ENCODE measurements at places on chromosomes 1 and 21.

DNA sequence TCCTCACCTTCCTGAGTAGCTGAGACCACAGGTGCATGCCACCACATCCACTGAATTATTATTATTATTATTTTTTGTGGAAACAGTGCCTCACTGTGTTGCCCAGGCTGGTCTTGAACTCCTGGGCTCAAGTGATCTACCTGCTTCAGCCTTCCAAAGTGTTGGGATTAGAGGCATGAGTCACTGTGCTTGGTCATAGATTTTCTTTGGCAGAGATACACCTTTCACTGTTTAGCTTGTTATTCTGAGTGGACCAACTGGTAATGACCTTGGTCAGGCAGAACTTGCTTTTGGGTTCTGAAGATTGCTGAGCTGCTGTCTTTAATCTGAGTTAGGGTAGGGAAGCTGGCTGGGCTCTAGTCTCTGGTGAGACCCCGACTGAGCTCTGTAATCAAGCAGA lies 66.8 kb downstream of the DNAH14 start:
- no peak for DNase-seq

DNA sequence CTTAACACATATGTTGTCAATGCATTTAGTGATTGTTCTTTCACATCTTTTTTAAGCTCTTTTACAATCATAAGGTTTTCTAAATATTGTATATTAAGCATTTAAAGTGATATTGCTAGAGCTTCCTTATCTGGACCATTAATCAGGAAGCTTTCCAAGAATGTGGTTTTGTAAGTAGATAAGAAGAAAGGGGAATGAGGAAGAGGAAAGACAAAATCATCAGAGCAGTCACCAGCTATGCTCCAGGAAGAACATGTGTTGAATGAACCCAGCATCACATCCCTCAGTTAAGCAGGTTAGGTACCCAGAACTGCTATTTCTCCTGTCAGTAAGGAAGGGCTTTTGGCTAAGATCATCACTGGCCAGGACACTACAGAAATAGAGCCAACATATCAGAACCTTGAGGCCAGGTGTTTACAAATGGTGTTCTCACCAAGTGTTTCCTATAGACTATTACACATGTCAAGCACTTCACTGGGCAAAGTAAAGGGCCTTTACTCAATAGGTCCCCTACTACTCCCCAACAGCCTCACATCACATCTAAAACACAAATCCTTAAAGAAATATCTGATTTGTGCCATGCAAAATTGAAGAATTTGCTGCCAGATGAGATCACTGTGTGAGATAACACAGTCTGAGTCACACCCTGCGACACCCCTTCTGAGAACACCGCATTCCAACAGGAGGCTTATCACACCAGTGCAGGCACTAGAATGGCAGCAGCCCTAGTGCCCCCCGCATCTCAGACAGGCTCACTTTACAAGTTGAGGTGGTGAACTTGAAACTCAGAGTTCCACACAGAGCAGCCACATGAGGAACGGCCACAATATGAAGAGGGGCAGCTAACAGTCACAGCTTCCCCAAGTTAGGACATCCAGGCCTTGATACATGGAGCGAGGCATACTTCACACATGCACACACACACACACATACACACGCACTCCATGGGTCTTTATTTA lies 1.8 kb upstream of the SPRR2A start:
- DNase-seq = no peak

- DNase-seq = no peak
Observed at GRCh38 chr1:170326186-170326585, 180.4 kb downstream of the NTMT2 start.

DNA sequence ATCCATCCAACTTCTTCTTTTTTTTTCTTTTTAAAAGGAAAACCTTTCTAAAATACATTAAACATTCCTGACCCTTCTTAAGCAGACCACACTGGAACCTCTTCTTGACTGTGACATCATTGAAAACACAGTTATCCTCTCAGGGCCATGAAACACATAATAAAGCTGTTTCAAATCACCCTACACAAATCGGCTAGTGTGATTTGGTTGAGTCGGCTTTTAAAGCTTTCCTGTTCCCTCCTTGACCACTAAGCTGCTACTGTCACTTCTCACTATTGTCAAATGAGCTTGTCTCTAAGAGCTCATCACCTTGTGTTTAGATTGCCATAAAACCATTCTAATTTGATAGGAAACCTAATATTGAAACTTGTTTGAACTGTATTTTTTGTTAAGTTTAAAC lies 5.9 kb downstream of the USP24 start:
- DNase-seq = no peak

DNA sequence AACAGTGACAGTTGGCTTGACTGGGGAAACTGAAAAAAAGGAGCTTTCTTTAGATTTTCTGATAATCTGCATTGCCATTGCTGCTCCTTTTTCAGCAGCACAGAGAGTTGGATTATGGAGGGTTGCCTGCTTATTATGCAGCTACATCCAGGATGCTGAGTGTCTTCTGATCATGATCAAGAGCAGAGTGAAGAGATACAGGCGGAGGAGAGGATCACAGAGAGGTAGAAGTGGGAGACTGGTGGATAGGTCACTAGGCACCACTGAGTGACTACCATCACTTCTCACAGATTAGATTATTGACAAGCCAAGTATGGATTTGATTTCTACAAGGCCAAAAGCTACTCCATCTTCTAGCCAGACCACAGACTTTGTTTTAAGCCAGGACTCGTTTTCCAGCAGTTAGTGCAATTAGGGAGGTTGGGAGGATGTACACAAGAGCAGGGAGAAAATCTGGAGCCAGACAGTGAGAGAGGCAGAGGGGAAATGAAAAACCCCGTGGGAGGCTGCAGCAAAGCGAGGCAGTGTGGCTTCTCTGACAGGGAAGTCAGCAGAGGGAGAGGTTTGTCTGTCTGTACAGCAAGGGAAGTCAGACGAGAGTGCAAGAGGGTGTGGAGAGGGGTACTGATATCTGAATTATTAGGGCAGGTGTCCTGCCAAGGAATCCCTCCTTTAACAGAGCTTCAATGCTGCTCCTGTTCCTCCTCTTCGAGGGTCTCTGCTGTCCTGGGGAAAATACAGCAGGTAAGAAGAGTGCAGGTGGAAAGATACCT lies at the start of gene CD1E:
Gene CD1E, plus strand, starts transcription at position 592 of the 773 bp plus-strand sequence. Its CDS starts 95 bp downstream, at position 687.
- no peak for DNase-seq

Data from stimulated activated CD4-positive, alpha-beta T cell treated with anti-CD3 and anti-CD28 coated beads, TNF-alpha, amount 100 ng/mL, for 48 hours (primary cell).